Esophagus squamous epithelium (tissue), 5 donors: ENCODE measurements at places on chromosomes 2 and 18. TPM values are rescaled to one million over a fixed set of nuclear protein-coding genes. Genes with fewer than 3 reads are reported as not detected.

The CAVIN2 gene
- 12.4 TPM for total RNA-seq

The SETBP1 gene
- total RNA-seq = 2.6 TPM

The LCT gene
- not detected for total RNA-seq

The SULT1C2 gene
- total RNA-seq = not detected

The REG1B gene
- total RNA-seq = not detected

The PAIP2B gene
- 13.9 TPM for total RNA-seq

The RUFY4 gene
- not detected for total RNA-seq

The TMEM169 gene
- not detected for total RNA-seq

The ADAM23 gene
- total RNA-seq = 4.6 TPM

The REV1 gene
- 55.8 TPM for total RNA-seq

The RFTN2 gene
- 1.4 TPM for total RNA-seq

The NEDD4L gene
- total RNA-seq = 17.0 TPM

The CIDEA gene
- not detected for total RNA-seq

The TLX2 gene
- total RNA-seq = not detected

The MOGAT1 gene
- not detected for total RNA-seq

The LOXHD1 gene
- total RNA-seq = 0.19 TPM

The RAB1A gene
- 101 TPM for total RNA-seq

The ASXL3 gene
- total RNA-seq = 0.18 TPM

The ATP6V1C2 gene
- 2.3 TPM for total RNA-seq

The HNMT gene
- 5.9 TPM for total RNA-seq

The ZSWIM2 gene
- not detected for total RNA-seq

The IL1B gene
- 1.3 TPM for total RNA-seq

The HOXD1 gene
- not detected for total RNA-seq

The ORC2 gene
- 22.5 TPM for total RNA-seq

The CFAP65 gene
- total RNA-seq = not detected

The C2orf92 gene
- 2.5 TPM for total RNA-seq

The MOCOS gene
- 11.8 TPM for total RNA-seq

The UGT1A4 gene
- total RNA-seq = 7.4 TPM

The PIAS2 gene
- total RNA-seq = 10.5 TPM

The KCNG2 gene
- total RNA-seq = not detected

The IL36B gene
- total RNA-seq = not detected

The SDC1 gene
- 355 TPM for total RNA-seq

The PHLPP1 gene
- 16.6 TPM for total RNA-seq

The ACVR2A gene
- 10.1 TPM for total RNA-seq
